Right renal cortex interstitium (tissue), 3 donors: ENCODE measurements at places on chromosomes 12 and 14. TPM values are rescaled to one million over a fixed set of nuclear protein-coding genes. Genes with fewer than 3 reads are reported as not detected.

DNA sequence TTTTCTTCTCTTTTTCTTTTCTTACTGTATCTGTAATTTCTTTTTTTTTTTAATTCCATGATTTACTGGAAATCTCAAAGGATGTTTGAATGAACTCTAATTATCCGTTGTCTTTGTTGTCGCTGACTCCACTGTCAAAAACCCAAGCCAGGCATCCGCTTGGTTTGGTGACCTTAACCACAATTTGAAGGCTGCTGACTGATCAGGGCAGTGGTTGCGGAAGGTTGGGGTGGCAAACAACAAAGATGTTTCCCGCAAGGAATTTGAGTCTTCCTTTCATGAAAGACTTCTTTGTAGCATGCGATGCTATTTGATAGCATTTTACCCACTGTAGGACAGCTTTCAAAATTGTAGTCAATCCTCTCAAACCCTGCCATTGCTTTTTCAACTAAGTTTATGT lies 1013.8 kb downstream of the DIO2 start:
- no peak for DNase-seq

The BICDL1 gene
- polyA plus RNA-seq = 36.2 TPM

- no peak for DNase-seq
Measured at GRCh38 chr14:59846595-59846994, 24.0 kb downstream of the RTN1 start.

DNA sequence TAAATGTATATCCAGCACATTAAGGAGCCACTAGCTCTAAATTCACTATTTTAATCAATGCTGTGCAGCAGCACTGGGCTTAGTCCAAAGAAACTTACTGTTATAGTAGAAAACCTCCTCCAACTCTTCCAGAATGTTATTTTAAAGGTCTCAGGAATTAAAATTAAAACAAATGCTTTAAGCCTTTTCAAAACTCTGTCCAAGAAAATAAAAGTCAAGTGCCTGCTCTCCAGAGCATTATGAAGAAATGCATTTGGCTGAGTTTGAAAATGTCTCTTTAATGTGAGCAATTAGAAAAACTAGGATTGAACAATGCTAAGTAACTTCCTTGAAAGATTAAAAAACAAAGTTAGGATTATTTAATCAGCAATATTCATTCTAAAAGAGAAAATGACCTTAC lies 322.4 kb upstream of the DCN start:
- no peak for DNase-seq
